WERI-Rb-1 (cell line): ENCODE measurements at places on chromosomes 16 and 17.

GRCh38 chr17:2799653-2800052 is 3.4 kb downstream of the RAP1GAP2 start:
- no peak for DNase-seq

DNA sequence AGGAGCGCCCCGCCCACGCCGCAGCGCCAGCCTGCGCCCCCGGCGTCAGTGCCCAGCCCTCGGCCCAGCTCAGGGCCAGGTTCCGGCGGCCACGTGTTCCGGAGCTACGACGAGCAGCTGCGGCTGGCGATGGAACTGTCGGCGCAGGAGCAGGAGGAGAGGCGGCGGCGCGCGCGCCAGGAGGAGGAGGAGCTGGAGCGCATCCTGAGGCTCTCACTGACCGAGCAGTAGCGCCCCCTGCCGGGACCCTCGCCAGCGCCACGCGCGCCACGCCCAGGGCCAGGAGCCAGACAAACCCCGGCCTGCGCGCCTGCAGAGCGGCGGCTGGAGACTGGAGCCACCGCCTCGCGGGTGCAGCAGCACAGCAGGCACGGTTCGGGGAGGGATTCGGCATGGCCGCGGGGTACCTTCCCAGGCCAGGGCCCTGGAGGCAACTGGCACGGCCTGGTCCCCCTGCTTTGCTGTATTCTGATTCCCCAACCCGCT is 9.3 kb downstream of the CORO6 start:
- DNase-seq, result no peak

GRCh38 chr17:74861662-74862107 is 2.0 kb upstream of the GRIN2C start:
- no peak for DNase-seq

DNA sequence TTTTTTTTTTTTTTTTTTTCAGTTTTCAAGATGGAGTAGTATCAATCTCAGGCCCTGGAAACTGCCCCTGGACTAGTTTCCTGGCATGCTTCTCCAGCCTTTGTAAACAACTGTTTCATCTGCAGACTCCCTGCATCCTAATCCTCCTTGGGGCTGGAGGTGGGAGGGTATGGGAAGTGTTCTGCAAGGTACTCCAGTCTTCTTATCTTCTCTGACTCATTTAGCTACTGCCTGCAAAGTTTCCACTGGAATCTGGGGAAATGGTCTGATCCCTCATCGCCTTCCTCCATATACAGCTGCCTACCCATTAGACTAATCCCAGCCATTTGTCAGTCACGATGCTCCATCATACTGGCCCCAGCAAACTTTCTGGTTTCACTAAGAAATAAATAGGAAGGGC is 21.5 kb downstream of the COPZ2 start:
- DNase-seq, result peak; percentile 80

DNA sequence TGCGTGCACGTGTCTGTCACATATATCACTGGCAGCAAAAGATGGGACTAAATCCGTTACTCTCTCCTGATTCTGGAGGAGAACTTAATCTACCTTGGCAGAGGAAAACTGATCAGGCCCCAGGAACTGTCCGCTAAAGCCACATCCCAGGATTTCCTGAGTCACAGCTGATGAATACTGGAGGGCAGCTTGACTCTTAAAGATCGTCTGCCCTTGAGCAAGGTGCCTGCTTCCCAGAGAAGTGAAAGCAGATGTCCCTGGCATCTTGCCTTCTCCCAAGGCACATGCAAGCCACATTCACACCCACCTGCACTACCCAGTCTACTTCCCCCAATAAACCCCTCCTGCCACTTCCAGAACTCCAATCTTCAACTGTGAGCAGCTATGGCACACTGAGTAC is 99.8 kb downstream of the CPPED1 start:
- no peak for DNase-seq

DNA sequence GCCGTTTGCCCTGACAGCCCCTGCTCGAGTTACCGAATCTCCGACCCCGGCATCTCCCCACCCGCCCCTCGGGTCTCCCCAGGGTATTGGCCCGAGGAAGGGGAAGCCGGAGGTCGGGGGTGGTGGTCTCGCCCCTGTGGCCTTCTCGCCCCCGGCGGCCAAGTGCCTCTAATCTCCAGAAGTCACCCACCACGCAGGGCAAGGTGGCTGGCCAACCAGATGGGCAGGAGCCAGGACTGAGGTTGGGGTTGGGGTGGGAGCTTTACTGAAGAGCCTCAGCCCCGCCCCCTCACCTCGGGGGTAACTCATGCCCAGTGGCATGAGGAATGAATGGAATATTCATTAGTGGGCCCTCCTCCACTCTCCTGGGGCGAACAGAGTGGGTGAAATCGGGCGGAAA is 637 bp downstream of the DHRS11 start:
- DNase-seq, result peak; percentile 46

- DNase-seq, result peak; percentile 8
Observed at GRCh38 chr17:76500747-76501017, 541 bp downstream of the RHBDF2 start.

GRCh38 chr17:75571885-75572215 is 15.8 kb upstream of the MYO15B start:
- no peak for DNase-seq

DNA sequence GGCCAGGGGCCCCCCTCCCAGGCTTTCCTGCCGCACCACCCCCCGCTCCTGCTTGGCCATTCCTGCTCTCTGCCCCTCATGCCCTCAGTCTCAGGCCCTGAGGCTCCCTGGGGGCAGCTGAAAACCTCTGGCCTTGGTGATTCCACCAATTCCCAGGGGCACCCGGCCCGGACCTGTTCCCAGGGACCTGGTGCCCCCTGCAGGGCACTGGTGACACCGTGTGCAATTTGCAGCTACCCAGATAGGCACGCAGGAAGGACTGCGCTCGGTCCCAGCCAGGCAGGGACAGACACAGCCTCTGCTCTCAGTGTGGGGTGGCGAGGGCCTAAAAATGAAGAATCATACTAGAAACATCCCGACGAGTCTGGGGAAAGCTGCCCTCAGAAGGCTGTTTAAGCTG is 13.4 kb downstream of the WFDC1 start:
- DNase-seq, result peak; percentile 67

- no peak for DNase-seq
Observed at GRCh38 chr16:48612611-48613010, 2.6 kb upstream of the N4BP1 start.

- peak; percentile 53 for DNase-seq
Observed at GRCh38 chr17:67628580-67629013, 89.1 kb upstream of the NOL11 start.

- DNase-seq, result no peak
Observed at GRCh38 chr17:15928286-15928785, 16.6 kb upstream of the ADORA2B start.

GRCh38 chr16:89164436-89164835 is 7.1 kb upstream of the CDH15 start:
- DNase-seq, result no peak

GRCh38 chr17:42333053-42333452 is 44.8 kb downstream of the STAT5A start:
- no peak for DNase-seq

DNA sequence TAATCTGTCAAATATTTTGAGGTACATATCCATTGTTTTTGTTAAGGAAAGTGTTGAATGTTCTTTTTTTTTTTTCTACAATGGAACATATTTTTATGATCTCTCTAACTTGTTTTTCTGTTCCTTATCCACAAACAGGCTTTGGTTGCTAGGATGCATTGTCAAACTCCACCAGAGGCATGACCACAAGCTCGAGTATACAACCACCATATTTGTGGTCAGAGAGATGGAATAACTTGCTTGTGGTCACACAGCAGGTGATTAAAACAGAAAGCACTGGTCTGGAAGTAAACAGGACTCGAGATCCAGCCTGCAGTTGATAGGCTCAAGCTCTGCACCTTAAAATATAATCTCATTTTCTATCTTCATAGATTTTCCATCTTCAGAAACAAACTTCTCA is 105.8 kb upstream of the ADAMTS18 start:
- DNase-seq, result no peak

DNA sequence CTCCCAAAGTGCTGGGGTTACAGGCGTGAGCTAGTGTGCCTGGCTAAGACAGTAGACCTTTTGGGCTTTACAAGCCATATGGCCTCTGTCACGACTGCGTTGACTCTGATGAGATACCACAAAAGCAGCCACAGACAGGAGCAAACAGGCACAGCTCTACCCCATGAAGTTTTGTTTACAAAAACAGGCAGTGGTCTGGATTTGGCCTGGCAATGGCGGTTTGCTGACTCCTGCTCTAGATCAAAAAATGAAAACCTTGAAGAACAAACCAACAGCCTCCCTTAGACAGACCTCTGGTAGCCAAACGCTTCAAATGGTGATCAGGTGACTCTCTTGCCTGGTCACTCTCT is 20.7 kb downstream of the SLC43A2 start:
- DNase-seq, result no peak

DNA sequence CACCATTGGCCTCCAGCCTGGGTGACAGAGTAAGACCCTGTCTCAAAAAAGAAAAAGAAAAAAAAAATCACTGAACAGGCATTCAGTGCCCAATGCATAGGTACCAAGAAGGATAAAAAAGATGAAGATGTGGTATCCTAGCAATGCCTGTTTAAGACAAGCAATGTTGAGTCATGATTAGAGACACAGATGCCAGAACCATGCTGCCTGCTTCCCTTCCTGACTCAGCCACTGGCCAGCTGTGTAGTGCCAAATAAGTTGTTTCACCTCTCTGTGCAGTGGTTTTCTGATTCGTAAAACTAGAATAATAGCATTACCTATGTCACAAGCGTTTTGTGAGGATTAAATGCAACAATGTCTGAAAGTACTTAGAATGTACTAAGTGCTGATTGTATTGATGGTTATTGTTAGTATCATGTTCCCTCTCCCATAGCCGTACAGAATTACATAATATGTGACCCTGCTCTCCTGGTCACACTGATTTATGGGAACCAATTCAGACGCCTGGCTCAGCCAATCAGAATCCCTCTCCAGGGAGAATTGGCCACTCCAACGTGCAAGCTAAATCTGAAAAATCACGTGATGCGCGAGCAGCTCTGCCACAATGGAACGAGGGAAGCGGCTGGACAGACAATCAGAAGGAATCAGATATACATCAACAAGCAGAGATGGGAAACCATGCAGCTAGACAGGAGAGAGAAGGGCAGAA is 241.9 kb downstream of the SLC39A11 start:
- no peak for DNase-seq

- no peak for DNase-seq
Observed at GRCh38 chr16:49972280-49972679, 52.7 kb upstream of the CNEP1R1 start.

DNA sequence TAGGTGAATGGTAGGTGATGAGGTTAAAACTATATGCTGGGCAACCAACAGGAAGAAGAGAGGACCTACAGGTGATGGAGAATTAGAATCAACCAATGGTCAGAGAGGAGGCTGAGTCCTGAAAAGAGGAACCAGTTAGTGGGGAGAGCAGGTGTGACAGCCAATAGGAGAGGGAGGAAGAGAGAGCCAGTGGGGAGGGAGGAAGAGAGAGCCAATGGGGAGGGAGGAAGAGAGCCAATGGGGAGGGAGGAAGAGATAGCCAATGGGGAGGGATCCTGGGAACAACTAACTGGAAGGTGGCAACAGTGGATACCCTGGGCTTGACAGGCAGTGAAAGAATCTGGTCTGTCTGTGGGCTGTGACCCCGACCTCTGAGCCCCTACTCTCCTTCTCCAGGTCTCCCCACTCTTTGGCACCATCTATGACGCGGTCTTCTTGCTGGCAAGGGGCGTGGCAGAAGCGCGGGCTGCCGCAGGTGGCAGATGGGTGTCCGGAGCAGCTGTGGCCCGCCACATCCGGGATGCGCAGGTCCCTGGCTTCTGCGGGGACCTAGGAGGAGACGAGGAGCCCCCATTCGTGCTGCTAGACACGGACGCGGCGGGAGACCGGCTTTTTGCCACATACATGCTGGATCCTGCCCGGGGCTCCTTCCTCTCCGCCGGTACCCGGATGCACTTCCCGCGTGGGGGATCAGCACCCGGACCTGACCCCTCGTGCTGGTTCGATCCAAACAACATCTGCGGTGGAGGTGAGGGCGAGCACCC is 3.7 kb downstream of the GUCY2D start:
- no peak for DNase-seq

- DNase-seq, result no peak
Observed at GRCh38 chr17:74877592-74878548, 5.1 kb upstream of the FDXR start.

DNA sequence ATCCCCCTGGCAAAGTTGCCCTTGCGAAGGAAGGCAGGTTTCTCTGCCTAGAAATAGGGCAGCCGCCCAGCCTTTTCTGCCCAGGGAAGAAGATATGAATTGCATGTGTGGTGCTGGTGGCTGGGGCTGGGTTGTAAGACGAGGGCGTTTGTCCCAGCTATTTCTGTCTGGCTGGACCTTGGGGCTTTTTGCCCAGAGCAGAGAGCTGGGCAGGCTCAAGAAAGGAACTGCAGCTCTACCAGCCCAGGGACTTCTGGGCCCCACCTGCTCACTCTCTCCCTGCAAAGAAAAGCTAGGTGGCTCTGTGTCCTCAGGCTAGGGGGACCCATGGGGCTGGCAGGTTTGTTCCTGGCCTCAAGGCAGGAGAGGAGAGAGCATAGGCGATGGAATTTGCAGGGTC is 586 bp downstream of the CACNG1 start:
- no peak for DNase-seq

- no peak for DNase-seq
Observed at GRCh38 chr16:57949595-57950238, 21.2 kb downstream of the CNGB1 start.

DNA sequence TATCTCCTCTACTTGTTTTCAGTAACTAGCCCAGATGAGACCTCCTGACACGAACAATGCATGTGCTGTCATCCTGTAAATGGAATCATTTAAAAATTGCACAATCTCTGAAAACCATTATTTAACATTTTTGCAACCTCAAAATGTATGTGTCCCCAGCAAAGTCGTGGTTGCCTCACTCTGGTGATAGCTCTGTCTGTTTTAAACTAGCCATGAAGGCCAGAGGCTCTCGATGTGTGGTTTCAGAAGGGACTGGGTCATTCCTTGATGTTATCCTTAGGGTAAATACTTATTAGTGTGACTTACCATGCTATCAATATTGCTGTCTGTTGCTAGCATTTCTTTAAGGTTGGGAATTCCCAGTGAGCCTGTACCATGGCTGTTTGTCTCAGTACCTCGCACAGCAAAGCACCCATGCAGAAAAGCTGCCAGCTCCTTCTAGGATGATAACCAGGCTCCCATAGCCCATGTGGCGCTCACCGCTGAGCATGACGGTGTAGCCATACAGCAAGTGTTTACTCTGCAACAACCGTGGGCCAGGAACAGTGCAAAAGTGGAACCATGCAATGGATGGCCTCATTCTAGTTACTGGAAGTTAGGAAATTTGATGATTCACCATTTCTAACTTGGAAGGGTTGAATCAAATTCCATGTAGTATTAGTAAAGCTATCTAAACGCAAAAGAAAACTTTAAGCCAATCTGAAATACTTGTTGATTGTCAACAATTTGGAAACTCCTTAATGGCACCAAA is 2.9 kb upstream of the PGS1 start:
- no peak for DNase-seq

GRCh38 chr16:75455677-75456076 is 8.8 kb downstream of the TMEM170A start:
- DNase-seq, result peak; percentile 56
